NCI-H524 (cell line): ENCODE measurements at places on chromosomes 4 and X.
A peak's percentile ranks its signal among the peaks of the same experiment; 100 is the strongest.

DNA sequence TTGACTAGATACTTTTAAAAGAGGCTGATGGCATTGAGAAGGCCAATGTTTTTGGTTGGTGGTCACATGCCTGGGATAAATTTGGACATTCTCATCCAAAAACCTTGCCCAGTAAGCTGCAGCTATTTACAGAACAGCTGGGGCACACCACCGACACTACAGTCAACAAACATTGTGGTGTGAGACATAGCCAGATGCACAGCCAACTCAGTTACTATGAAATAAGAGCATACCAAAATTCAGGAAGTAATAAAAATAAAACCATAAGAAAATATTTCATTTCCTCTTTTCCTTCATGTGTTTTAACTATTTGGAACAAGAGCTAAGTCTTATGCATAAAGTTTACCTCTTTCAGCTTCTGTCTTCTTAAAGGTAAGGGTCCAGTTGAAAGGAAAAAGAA, 8.8 kb downstream of the PPM1K start:
- DNase-seq: no peak

- peak; percentile 37 for DNase-seq
Measured at GRCh38 chr4:121307445-121308327, 73.1 kb downstream of the QRFPR start.

DNA sequence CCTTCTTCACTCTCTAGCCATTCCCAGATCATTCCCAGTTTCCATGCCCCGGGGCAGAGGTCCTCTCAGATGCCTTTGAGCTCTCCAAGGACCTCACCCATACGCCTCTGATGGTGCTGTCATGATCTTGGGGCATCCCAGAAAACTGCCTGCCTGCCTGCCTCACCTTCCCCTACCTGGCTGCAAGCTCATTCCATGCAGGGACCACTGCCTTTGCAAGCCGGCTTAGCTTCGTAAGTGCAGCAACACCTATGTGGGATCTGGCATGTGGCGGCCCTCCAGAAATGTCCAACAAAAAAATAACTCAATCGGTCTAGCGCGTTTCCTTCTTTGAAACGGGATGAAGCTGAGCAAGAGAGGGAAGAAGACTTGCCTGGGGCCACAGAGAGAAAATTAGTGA, 53.0 kb downstream of the C4orf50 start:
- no peak for DNase-seq

DNA sequence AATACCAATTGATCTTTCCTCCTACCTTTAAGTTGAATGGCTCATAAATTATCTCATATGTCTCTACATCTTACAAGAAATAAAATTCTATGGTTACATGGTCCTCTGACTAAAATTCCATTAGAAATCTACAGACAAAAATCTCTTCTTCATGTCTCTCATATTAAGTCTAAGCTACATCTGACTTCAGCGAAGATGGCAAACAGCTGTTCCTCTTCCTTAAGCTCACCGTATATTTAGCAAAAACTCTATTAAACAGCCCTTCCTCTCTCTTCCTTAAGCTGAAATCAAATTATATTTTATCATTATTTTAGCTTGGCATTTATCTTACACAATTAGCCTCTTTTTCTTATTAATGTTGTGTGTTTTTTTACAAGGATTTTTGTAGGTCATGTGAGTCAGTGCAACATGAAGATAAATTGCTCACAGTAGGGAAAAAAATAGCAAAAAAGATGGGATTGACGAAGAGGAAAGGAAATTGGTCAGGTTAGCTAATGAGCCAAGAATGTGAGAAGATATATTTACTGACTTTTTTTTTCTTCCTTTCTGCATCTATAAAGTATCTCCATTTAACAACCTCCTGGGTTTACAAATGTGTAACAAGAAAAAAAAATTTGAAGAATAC, 2412.8 kb downstream of the ARAP2 start:
- no peak for DNase-seq

- DNase-seq: no peak
Measured at GRCh38 chr4:2866891-2867290, 23.2 kb downstream of the ADD1 start.

DNA sequence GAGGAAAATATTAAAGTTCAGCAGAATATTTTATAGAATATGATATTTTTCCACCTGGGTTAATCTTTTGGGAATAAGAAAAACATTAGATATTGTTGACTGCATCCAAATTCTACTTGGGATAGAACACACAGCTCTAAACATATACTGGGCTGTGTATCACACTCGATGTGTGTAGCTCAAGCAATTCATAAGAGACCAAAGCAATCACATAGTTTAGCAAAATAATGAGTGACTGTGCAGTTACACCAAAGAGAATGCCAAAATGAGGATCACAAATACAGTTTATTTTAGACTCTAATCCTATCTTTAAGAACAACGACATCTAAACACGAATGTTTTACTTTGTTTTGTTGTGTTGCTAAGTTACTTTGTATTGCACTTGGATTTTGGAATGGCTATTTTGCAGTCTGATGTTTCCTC, 101.2 kb downstream of the CBR4 start:
- no peak for DNase-seq

DNA sequence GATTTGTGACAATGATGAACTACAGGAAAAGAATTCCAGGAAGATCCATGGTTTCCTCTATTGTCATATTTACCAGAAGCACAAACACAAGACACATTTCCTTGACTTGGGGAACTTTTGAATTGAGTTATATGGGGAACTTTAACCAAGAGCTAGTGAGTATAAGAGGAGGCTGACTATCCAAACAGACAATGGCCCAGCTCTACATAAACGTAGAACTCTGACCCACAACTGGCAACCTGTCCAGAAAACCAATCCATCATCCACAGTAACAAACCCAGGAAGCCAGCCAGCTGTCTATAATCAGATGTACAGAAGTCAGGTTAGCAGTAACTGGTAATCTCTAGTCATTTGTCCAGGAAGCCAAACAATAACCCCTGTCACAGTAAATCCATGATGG, 167.0 kb upstream of the CPEB2 start:
- no peak for DNase-seq

GRCh38 chr4:17722356-17722700, 59.1 kb downstream of the FAM184B start:
- no peak for DNase-seq

DNA sequence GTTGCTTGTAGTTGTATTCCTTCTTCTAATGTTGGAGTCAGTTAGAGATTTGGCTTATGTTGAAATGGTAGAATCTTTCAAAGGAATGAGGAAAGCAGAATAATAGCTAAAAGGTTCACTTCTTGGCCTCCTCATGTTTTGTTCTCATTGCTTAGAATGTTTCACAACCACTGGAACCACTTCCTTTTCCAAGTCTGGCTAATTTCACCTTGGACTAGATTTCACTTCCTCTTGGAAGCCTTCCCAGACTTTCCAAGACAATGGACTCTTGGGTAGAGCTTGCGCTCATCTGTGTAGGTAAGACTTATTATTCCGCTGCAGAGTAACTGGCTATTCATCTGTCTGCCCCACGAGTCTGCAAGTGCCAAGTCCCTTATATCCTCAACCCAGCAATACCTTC, 8.3 kb downstream of the SPATA18 start:
- no peak for DNase-seq

DNA sequence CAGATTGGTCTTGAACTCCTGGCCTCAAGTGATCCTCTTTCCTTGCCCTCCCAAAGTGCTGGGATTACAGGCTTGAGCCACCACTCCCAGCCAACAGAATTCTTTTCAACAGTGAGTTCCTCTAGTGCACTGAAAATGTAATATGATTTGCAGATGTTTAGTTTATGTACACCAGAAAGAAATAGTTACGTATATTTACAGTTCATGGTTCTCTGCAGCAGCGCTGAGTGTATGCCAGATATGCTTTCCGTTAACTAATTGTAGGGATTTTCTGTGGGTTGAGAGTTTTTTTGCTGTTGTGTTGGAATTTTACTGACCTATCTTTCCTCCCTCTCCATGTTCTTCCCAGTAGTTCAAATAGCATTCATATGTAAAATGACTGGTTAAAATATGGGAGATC, 44.0 kb downstream of the GAB1 start:
- DNase-seq: no peak

GRCh38 chr4:103105558-103106356, 6.1 kb upstream of the BDH2 start:
- DNase-seq: no peak

DNA sequence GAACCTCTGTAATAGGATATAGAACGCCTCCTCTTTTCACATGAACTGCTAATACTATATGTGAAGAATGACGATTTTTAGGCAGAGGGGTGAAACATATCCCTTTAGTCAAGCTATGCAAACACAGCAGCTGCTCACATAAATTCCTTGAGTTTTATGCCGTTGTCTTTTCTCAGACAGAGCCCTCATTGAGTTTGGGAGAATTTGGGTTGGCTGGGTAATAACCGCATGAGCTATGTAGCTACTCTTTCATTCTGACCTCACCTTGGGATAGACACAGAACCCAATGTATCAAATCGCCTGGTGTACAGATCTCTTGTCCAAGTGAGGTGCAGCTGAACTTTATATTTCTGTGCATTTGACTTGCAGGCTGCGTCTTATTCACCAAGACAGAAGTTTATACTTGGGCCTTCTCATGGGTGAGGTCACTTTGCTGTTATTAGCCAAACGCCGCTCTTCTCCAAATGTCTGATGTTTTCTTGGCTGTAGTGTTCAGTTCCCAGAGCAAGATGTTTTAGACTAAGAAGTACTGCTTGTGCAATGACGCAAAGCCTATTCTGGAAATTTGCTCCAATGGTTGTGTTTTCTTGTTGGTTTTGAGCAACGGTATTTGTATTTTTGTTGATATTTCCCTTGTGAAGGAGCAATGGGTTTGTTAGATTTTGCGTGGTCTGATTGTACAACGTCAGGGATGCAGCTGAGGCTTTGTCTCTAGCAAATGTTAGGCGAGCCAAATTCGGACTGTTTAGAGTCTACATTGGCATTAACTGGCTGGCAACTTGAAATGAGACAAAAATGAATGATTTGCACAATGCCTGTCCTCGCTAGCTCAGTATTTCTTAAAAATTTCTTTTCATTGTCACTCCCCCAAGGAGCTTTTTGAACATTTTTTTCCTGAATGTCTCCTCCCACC, 11.2 kb upstream of the SPARCL1 start:
- no peak for DNase-seq

DNA sequence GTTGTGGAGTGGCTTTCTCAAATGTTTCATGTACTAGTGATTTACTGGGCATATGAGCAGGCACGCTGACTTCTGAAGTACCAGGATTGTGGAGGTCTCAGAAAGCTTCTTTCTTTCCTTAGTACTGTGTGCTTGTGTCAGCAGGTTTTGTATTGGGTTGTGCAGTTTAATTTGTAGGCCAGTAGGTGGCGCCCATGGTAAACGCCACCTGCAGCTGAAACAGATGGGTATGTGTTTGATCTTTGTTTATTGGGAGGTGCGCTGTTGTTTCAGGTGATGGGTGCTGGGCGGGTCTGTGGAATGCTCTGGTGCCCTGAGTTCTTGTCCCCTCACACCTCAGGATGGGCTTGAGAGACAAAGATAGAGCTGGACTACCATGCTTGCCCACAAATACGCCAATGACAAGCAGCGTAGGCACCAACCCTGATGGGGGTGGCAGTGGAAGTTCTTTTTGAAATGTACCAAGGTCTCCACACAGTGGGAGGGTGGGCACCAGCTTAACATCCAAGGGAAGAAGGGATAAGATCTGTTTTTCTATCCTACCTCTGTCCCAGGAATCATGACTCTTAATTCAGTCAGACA, 141.5 kb downstream of the RPS6KA6 start:
- peak; percentile 9 for DNase-seq

- DNase-seq: no peak
Measured at GRCh38 chr4:56215901-56216300, 171.4 kb downstream of the AASDH start.

- DNase-seq: no peak
Measured at GRCh38 chr4:100278567-100278966, 88.3 kb upstream of the DDIT4L start.

DNA sequence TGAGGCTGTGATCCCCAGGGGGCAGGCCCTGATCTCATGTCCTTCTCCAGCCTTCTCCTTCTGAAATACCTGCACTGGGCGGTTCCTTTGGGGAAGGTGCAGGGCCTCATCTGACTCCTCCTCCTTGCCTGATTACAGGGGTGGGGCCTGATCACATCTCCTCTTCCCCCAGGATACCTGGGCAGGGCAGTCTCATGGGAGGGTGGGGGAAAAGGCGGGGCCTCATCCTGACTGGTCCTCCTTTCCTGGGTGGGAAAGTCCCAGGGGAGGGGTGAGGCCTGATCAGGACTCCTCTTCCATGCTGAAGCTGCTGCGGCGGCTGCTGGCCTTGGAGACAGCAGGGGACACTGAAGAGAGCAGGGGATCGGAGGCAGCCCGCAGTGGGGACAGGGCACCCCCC, 13.3 kb downstream of the TFE3 start:
- no peak for DNase-seq

- DNase-seq: no peak
Measured at GRCh38 chr4:24729119-24729730, 66.1 kb upstream of the SOD3 start.

DNA sequence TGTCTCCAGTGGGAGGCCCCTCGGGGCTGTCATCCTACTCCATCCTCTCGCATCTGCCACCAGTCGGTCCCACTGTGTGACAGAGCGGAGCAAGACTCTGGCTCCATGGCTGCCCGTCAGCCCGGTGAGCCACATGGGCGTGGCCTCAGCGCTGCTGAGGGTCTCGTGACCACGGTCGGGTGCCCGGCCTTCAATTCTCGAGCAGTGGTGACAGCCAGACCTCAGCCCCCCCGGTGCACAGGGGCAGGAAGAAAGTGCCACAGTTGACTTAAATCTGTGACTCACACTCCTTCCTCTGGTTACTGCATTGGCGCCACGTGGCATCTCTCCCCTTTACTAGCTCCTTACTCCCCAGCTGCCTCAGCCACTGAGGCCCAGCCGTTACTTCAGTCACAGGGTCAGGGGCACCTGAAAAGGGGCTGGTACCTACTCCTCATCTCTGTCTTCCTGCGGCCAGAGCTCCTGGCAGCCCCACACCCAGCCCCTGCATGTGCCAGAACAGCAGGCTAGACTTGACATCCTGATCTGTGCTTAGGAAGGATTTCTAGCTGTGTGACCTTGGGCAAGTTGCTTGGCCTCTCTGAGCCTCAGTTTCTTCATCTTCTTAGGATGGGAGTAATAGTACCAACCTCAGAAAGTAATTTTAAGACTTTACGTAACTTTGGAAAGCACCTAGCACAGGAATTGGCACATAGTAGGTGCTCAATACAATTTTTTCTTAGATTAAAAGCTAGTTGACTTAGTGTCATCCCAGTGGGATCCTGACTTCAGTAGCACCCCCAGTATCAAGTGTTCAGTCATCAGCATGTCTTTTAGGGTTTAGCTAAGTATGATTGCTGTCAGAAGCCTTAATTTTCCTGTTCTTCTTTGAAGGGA, 66.1 kb downstream of the TNIP2 start:
- DNase-seq: no peak

DNA sequence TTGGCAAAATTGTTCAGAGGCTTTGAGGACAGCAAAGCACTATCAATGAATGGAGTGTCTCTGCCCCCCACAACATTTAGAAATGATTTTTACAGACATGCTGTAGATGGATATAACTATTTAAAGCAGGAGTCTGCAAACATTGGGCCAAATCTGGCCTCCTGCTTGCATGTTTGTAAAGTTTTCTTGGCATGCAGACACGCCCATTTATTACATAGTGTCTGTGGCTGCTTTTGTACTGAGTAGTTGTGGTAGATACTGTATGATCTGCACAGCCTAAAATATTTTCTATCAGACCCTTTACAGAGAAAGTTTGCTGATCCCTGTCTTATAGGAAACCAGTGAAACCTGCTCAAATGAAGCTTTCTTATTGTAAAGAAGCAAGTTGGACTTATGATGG, 45.5 kb upstream of the PHEX start:
- no peak for DNase-seq

- no peak for DNase-seq
Measured at GRCh38 chrX:136496186-136496763, 1.1 kb upstream of the HTATSF1 start.

GRCh38 chr4:113433536-113434246, 327.8 kb downstream of the CAMK2D start:
- DNase-seq: no peak
